Activated T-cell treated with anti-CD3 and anti-CD28 coated beads, Interleukin-2, amount 50 U/mL, for 4 hours (primary cell): ENCODE measurements at places on chromosomes 3 and 15.

DNA sequence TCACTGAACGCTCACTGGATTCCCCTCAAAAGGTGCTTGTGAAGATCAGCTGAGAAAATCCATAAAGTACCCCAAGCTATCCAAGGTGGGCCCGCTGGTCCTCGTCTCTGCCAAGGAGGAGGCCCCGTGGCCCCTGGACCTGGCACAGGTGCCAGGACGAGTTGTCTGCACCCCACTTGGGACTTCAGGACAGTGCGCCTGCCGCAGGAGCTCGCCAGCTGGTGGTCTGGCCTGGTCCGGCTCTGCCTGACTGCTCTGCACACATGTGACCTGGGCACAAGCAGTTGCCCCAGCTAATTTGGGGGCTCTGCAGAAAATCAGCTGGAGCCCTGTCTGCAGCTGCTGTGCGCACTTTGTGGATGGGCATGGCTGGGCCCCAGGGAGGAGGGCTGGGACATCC is 159.9 kb downstream of the NSMCE3 start:
- DNase-seq: no peak

GRCh38 chr3:159144891-159145290 is 343.0 kb downstream of the MFSD1 start:
- no peak for DNase-seq

DNA sequence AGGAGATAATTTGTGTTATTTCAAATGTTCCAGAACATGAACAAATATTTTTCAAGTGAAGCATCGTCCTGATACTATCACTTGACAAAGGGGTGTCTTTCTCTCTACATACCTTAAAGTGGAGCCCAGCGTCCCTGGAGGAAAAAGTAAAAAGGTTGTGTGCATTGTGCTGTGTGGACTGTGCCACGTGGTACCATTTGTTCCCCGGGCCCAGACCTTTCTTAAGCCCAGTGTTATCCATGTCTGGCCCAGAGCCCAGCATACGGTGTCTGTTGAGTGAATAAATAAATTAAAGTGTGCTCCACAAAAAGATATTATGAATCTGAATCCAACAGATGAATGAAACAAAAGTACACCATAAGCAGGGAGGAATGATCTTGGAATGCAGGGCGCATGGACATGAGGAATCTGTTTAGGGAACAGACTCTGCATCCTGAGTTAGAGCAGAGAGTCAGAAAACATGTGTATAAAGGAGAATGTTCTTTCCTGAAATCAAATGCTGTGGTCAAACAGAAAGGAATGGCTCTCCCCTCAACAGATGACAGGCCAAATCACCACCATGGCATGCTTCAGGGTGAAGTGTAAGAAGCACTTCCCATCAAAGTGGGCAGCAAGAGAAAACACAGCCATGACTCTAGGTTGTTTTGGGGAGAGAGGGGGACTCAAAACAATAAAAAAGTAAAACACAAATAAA is 8.1 kb upstream of the PRSS50 start:
- DNase-seq: no peak

DNA sequence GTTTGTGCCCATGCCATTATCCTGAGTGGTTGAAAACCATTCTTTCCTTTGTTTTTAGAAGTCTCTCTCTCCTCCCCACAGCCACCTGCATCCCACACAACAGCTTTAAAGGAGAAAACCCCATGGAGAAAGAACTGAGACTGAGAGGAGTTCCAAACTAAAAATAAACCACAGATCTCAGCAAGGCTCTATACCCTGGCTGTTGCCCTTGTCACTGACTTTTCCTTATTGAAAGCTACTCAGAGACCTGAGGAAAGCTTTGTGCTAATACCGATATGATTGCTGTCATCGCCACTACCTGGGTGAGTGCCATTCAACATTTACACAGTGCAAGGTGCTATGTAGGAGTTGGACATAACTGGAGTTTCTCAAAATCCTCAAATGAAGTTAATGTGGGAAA is 55.5 kb upstream of the RASGRP1 start:
- no peak for DNase-seq

DNA sequence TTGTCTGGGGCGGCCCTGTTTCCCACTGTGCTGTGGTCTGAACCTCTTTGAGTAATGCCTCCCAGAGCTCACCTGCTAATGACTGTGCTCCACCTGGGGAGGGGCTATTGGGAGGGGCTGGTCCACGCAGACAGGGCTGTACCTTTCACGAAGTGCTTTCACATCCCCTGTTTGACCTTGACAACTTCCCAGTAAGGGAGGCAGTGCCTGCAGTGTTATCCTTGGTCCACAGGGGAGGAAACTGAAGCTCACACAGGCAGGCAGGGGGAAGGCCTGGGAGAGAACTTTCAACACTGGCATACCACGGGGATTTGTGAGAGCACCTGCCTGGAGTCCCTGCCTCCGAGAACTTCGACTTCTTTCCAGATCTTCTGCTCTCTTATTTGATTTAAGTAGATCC is 91.2 kb downstream of the CACNA1D start:
- no peak for DNase-seq

GRCh38 chr3:47034868-47035489 is 55.5 kb downstream of the NBEAL2 start:
- DNase-seq: no peak

DNA sequence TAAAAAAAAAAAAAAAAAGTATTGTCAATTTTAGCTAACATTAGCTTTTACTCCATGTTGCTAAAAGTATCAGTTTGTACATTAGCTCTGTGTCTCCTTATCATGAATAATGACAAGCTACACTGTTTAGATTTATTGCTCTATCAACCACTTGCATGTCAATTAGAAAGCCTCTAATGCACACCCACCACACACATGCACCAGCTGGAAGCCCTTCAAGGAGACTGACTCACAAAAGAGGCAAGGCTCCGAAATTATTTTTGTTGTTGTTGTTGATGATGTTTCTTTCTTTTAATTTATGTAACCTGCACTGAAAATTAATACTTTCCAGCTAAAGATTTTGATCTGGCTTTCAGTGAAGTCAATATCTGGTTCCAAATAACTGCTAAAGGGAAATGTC is 71.5 kb downstream of the ETFA start:
- DNase-seq: no peak

DNA sequence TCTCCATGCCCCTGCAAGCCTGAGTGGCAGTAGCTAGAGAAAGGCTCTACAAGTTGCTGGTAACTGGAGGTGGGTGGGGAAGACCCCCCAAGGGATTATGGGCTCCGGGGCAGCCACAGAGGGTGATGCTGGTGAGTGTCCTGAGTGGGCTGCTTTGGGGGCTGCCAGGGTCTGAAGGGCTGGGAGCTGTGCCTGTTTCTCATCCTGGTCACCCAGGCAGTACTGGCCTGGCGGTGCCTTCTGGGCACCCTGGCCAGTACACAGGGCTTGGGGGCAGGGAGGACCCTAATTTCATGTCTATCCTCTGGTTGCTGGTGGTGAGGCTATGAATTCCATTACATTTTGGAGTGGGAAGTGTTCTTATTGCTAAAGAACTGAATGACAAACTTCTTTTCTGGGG is 46.1 kb upstream of the GATM start:
- no peak for DNase-seq

DNA sequence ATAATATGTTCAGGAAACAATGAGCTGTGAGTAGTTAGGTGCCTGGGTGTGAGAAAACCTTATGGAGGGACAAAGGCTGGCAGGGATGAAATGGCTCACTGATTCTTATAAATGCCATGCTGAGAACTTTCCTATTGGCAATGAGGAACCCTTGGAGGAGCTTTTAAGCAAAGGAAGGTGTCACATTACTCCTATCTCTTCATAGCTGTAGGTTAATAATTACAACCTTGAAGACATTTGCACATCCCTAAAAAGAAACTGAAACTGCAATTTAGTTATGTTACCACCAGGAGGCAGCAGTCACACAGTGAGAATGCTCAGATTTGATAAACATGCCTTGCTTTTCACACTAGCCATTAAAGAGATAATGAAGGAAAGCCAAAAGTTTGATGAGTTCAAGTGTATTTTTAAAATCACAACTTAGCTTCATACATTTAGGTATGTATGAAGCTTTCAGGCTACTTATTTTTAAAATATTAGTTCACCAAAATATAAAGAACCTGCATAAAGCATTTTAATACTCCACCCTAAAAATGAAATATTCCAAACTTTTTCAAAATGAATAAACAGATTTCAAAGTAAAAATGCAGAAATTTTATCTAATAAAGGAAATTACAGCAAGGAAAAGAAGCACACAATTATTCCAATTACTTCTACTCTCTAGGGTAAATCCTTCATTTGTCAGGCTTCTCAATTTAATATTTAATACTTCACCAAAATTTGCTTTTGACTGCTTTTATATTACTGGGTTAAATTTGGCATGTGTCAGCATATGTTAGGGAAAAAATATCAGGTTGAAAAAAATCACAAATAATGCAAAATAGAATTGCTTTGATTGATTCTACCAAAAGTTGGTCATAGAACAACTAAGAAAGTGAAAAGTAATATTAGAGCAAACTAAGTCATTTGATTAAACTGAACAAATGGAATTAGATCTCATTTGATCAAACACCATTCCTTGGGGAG is 136.9 kb upstream of the SLC2A2 start:
- no peak for DNase-seq

- DNase-seq: no peak
These were observed 38.3 kb downstream of the KBTBD12 start for GRCh38 chr3:127953091-127954035.

DNA sequence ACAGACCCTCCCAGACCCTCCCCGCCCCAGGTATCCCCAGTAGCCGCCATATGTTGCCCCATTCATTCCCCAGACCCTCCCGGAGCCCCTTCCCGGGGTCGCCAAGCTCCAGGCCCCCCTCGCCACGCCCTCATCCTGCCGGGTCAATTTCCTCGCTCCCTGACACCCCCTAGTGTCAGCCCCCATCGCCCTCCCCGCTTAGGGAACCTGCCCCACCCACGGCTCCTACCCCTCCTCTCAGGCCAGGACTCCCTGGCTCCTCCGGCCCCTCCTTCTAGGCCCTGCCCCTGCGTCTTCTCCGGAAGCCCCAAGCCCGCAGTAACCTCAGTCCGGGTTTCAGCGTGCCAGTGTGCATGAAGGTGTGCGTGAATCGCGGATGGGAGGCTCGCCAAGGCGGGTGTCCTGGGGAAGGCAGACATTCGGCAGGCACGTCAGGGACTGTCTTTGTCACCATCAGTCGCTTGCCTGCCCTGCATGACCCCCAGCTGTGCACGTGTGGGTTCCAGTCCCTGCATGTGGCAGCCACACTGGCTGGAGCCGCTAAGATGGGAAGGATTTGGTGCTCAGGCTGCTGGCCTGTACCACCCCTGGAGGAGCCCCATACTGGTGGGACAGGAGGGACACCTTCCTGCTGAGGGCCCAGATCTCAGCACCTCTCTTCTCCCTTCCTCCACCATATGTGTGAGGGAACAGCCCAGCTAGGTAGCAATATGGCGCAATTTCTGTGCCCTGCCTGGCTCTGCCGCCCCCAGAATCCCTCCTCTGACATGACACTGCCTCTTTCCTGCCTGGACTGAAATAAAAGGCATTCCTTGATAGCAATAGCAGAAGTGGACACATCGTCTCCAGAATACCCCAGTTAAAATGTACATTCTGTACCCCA is 693 bp downstream of the DISP2 start:
- DNase-seq: peak; percentile 38

DNA sequence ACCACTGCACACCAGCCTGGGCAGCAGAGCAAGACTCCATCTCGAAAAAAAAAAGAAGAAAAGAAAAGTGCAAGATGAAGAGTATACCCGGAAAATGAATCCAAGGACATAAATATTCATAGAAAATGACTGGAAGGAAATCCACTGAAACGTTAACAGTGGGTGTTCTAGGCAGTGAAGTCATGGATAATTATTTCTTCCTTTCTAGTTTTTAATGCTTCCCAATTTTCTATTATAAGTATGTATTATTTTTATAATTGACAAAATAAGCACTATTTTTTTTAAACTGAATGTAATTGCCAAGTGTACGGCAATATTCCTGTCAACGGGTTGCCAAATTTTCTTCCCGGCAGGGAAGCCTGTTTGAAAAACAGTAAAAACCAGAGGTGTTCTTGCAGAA is 37.4 kb upstream of the MGLL start:
- no peak for DNase-seq

DNA sequence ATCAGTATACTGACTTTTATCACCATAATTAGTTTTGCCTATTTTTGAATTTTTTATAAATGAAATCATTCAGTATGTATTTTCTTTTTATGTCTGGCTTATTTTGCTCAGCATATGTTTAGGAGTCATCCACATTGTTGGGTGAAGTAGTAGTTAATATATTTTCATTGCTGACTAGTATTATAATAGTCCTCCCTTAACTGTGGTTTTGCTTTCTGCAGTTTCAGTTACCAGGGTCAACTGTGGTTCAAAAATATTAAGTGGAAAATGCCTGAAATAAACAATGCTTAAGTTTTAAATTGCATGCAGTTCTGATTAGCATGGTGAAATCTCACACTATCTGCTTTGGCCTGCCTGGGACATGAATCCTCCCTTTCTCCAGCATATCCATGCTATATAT is 39.5 kb upstream of the PRR23C start:
- no peak for DNase-seq

DNA sequence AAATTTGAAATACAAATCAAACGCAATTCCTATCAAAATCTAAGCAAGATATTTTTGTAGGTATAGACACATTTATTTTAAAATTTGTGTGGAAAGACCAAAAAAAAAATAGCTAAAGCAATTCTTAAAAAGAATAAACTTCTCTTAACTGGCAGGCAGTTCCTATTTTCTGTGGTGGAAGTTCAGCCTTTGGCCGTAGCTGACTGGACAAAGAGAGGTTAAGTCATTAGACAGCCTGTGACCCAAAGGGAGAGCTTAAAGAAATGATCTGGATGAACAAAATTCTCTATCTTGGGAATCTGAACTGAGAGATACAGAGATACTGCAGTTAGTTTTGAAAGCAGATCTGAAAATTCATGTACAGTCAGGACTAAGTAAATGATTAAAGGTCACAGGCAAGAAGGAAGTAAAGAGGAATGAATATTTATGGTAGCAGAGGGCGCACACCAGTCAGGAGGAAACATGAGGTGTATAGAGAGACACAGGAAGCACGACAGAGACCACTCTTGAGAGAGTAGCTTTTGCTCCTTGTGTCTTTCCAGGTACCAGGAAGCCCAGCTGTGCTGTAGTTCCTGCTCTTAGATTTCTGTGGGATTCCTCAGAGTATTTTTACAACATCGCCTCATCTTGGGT is 57.5 kb downstream of the TPRG1 start:
- no peak for DNase-seq

DNA sequence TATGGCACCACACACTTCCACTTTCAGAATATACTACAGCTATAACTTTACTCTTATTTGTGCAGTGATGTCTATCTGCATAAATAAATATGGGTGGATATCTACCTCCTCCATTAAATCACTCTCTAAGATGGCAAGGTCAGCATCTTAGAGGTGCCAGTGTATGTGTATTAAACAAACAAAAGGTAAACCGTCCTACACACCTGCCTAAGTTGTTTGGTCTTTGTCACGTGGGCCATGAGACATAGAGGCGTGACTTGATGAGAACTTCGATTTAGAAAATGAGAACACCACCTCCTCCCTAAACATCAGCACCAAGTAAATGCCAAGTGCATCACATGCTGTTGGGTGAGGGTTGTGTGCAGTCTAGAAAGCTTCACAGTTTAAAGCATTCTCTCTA is 310.6 kb downstream of the GRM7 start:
- DNase-seq: no peak

DNA sequence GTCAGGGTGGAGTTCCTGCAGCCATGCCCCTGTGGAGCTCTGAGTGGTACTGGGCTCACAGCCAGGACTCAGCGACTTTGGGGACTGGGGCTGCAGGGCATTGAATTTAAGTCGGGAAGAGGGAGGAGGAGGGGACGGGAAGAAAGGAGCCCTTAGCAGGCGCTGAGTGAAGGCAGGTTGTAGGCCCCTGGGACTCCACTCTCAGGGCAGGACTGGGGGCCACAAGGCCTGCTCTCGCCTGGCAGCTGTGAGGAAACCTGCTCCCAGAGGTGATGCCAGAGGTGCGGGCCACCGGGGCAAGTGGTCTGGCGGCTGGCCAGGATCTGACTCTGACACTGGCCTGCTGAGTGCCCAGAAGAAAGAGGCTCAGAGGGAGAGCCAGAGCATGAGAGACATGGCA is 73.5 kb downstream of the EPHB3 start:
- no peak for DNase-seq
